ENCODE measurements at places on chromosomes 3 and 15.

- no peak for DNase-seq
Observed at GRCh38 chr3:108103040-108103751, 12.4 kb upstream of the CD47 start.

- no peak for DNase-seq
Observed at GRCh38 chr3:129185783-129186182, 2.1 kb upstream of the CNBP start.

GRCh38 chr3:12239301-12239700 lies 49.6 kb upstream of the PPARG start:
- no peak for DNase-seq

DNA sequence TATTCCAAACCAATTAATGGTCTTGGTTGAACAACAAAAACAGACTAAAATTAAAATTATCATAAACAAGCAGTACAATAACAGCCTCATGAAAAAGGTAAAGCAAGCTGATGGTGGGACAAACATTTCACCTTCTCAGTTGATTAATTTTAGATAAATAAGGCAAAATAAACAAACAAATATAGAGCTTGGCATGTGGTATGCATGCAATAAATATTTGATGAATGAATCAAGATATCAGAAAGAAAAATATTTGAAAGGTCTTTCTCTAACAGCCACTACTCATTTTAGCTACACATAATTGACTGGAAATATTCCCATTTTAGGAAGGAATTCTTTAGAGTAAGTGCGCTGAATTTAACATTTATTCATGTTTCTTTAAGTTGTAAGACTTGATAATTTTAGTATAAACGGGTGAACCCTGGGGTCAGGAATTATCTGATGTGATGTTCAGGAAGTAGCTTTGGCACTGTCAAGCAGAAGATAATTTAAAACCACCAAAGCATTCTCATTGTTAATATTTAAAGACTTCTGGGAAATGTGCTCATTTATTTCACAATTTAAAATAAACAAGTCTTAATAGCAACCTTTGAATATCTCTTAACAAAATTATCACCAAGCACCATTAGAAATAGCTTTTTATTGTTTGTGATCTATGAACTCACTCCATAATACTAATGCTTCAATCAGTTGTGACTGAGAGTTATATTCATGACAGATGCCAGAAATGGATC lies 372.3 kb upstream of the TGFBR2 start:
- DNase-seq = no peak

All from stimulated activated CD8-positive, alpha-beta memory T cell treated with anti-CD3 and anti-CD28 coated beads, Interleukin-12 subunit alpha, Interleukin-12 subunit beta, amount 100 ng/mL, for 1 hour (primary cell).